IMR-90 (cell line): ENCODE measurements at places on chromosomes 1 and 21. TPM values are rescaled to one million over a fixed set of nuclear protein-coding genes. Genes with fewer than 3 reads are reported as not detected.

IL22RA1 gene
- not detected in 2 replicates for total RNA-seq

LAMC1 gene
- 361 and 394 TPM in 2 replicates for total RNA-seq

KPNA6 gene
- 50.7 and 53.6 TPM in 2 replicates for total RNA-seq

PGLYRP3 gene
- total RNA-seq, result not detected in 2 replicates

FNDC10 gene
- total RNA-seq, result 0.28 and 0.36 TPM in 2 replicates

CTSS gene
- 0.18 and 0.56 TPM in 2 replicates for total RNA-seq

PLD5 gene
- not detected in 2 replicates for total RNA-seq

SLFNL1 gene
- total RNA-seq, result under 0.01 TPM in 2 replicates

SAMD13 gene
- 0.36 and 0.56 TPM in 2 replicates for total RNA-seq

DRAM2 gene
- total RNA-seq, result 66.3 and 71.9 TPM in 2 replicates

UBIAD1 gene
- 4.7 and 6.3 TPM in 2 replicates for total RNA-seq

GIPC2 gene
- 0.18 and 0.28 TPM in 2 replicates for total RNA-seq

CORT gene
- not detected in 2 replicates for total RNA-seq

MSH4 gene
- under 0.01 TPM in 2 replicates for total RNA-seq

MED8 gene
- total RNA-seq, result 114 and 120 TPM in 2 replicates

ITLN2 gene
- total RNA-seq, result not detected in 2 replicates

CCDC27 gene
- not detected in 2 replicates for total RNA-seq

MYOG gene
- total RNA-seq, result not detected in 2 replicates

RBM11 gene
- total RNA-seq, result under 0.01 and 0.18 TPM in 2 replicates

BACE2 gene
- 17.0 and 18.1 TPM in 2 replicates for total RNA-seq

ARHGAP30 gene
- total RNA-seq, result not detected in 2 replicates

HORMAD1 gene
- not detected in 2 replicates for total RNA-seq
